Cortex of kidney (tissue), 1 donor: ENCODE measurements at places on chromosomes 1 and 21.

DNA sequence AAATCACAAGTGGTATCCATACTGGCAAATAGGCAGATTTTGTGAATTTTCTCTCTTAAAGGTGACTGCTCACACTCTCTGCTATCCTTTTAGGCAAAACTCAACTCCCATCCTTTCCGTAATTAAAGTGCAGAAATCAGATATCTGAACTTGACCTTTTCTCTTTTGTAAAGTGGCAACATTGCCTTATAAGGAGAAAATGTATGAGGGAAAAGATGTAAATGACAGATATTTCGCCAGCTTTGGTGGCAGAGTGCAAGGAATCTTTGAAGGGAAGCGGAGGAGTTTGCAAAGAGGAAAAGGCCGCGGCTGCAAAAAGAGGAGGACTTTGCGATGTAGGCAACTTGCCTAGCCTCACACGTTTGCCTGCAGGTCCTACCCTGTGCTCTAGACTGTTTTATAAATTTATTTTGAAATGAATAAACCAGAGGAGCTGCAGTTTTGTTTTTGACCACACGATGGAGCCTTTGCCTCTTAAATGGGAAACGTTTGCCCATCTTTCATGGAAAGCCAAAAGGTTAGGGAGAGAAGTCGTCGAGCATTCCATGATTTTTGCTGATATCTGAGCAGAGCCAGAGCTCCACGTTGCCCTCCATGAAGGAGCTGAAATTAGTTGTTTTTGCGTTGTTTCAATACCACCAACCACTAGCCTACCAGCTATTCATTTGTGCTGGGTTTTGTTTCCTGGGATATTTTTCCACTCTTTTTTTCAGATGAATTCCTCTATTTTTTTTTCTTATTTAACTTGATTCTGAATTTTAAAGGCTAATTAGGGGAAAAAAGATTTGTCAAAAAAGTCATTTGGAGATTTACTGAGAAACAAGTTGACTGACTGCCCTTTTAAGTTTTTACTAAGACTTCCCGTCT lies 242.3 kb downstream of the LMX1A start:
- no peak for DNase-seq

DNA sequence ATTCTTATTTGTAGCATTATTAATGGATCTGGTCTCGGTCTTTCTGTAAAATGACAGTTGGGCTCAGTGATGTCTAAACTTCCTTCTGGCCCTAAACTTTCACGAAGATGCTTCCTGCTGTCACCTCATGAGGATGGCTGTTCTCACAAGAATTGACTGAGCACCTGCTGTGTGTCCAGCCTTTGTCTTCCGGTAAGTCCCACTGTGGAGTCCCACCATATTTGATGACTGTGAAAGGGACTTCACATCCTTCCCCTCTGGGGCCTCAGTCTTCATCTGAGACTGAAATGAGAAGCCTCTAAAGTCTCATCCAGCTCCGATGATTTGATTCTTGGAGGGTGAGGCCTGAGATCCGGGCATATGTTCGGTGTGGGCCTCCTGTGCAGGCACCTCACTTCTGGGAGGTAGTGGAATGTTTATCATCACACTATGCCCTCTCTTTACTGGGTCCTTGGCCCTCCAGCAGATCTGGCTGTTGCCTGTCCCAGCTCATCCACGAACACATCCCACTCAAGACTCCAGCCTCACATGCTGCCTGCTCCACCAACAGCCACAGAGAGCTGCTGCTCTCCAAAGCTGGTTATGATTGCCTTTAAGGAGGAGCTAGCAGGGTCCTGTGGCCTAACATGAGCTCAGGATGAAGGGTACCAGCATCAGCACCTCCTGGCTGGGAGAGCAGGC lies 95.8 kb downstream of the KCNN3 start:
- DNase-seq, result no peak

- no peak for DNase-seq
Measured at GRCh38 chr1:66705110-66705509, 47.1 kb upstream of the DYNLT5 start.

GRCh38 chr1:80113168-80114038 lies 1106.9 kb upstream of the ADGRL4 start:
- DNase-seq, result no peak

- DNase-seq, result no peak
Measured at GRCh38 chr21:35616090-35616489, 444.2 kb downstream of the SETD4 start.

DNA sequence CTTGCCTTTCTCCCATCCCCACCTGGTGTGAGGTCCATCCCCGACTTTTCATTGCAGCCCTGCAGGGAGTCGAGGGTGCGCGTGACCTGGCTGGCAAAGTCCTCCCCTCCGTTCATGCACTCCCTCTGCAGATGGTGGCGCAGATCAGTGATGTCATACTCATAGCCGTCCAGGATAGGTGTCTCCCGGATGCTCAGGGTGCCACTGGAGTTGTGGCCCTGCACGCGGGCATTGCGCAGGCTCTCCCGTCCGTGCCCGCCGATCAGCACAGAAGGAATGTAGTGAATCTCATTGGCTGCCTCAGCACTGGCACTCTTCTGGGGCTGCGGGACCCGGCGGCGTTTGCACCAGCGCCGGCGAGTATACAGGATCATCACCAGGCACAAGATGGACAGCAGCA lies 132.1 kb downstream of the ASTN1 start:
- DNase-seq, result no peak

DNA sequence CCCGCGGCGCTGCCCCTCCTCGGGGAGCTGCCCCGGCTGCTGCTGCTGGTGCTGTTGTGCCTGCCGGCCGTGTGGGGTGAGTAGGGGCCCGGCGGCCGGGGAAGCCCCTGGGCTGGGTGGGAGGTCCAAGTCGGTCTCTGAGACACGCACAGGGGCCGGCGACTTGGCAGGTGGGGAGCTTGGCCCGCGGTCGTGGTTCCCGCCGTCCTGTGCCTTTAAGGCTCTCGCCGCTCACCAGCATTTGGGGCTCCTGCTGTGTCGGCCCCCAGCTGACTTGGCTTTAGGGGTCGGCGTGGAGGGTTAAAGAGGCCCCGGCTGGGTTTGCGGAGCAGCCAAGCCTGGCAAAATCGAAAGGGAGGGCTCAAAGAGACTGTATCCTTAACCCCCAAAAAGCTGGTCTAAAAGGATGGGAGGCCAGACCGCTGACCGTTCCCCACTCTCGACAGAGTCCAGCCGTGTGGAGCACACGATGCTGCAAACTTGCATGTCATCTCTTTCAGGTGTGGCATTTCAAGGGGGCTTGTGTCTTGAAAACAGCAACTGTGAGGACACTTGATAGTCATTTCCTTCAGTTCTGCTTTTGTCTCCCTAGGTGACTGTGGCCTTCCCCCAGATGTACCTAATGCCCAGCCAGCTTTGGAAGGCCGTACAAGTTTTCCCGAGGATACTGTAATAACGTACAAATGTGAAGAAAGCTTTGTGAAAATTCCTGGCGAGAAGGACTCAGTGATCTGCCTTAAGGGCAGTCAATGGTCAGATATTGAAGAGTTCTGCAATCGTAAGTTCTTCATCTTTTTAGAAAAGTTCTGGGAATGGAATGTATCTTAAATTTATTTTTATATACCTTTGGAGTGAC lies 540 bp downstream of the CD55 start:
- no peak for DNase-seq

GRCh38 chr1:160925652-160926244 lies 28.9 kb downstream of the ITLN2 start:
- DNase-seq, result no peak

- DNase-seq, result no peak
Measured at GRCh38 chr1:230696722-230697437, 17.0 kb downstream of the AGT start.

DNA sequence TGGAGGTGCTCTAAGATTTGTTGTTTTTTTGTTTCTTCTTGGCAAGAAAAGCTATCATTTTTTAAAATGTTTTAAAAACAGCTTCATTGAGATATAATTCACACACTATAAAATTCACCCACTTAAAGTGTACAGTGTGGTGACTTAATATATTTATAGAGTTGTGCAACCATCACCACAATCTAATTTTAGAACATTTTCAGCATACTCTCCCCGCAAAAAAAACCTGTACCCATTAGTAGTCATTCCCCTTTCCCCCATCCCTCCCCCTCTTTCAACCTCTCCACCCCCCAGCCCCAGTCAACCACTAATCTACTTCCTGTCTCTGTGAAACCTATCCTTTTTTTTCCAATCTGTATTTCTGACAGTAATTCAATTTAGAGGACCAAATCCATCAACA lies 30.6 kb downstream of the ZC3H11B start:
- DNase-seq, result no peak

GRCh38 chr21:45433911-45434644 lies 29.1 kb downstream of the COL18A1 start:
- no peak for DNase-seq

GRCh38 chr1:241156231-241156965 lies 200.6 kb downstream of the RGS7 start:
- no peak for DNase-seq

GRCh38 chr1:193310564-193310963 lies 124.2 kb upstream of the B3GALT2 start:
- DNase-seq, result no peak

GRCh38 chr1:161733526-161733925 lies 12.2 kb downstream of the FCRLB start:
- no peak for DNase-seq

DNA sequence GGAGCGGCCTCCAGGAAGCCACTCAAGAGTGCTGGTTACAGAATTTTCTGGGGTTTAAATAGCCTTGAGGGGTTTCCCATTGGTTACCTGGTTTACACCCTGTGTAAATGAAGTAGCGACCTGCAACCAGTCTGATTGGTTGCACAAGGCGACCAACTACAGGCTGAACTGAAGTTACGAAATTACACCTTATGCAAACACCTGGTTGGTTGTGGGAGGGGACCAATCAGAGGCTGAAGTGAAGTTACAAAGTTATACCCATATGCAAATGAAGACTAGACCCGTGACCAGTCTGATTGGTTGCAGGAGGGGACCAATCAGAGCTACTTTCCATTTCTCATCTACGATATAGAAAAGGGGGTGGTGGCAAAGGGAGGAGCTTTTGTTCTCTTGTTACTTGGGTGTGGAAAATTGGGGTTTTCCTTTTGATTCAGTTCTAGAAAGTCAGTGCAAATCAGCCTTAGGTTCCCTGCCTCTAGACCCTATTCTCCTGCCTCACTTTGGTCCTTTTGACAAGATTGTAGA lies 22.2 kb upstream of the C1orf174 start:
- no peak for DNase-seq

DNA sequence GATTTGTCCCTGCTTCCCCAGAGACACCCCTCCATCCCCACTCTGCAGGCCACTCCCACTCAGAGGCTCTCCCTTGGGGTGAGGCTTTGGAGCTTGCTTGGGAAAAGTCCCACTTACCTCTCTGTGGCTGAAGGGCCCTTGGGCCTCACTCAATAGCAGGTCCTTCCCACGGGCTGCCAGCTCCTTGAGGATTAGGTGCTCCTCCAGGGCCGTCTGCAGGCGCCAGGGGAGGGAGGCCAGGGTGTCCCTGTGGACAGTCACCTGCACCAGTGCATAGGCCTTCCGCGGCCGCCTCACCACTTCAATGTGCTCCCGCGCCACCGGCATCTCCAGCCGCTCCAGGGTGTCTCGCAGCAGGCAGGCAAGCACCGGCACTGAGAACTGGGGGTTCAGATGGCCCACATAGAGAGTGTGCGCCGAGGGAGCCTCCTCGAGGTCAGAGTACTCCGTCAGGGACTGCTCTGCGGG lies 1.4 kb downstream of the SLFNL1 start:
- DNase-seq, result no peak

DNA sequence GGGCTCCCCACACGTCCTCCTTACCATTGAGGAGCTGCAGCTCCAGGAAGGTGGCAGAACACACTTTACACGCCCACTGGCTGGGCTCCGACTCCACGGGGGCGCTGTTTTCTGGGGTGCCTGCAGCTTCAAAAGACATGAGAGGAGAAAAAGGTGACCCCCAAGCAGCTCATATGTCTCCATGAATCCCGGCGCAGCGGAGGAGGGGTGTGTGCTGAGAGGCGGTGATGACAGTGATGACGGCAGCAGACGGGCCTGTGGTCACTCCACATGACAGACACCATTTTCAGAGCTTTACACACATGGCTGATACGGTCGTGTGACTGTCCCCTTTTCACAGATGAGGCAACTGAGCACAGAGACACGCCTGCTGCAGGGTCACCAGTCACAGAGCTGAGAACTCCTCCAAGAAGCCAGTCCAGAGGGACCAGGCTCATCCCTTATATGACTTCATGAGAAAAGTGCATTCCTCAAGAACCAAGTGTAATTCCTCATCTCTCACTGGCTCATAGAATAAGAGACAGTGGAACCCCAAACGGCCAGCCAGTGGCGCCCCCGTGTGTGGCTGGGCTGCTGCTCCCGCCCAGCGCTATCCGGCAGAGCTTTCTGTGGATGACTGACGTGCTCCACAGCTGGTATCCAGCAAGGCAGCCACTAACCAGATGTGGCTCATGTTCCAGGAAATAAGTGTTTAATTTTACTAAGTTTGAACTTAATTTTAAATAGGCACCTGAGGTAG lies 31.9 kb downstream of the PRDM15 start:
- no peak for DNase-seq

DNA sequence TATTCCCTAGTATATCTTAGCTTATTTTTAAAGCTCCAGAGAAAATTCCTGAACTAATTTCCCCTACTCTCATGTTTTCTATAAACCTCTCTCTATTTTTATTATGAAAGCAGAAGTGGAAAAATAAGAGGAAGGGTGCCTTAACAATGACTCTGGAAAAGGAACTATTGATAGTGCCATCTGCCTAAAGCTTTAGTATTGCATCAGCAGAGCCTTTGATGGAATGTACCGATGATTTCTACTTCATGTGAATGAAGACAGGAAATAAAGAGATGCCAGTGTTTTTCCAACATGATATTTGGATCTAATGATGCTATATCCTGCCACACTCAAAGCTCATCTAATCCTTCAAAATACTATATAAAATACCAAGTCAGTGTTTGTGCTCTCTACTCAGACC lies 35.1 kb downstream of the TNFSF18 start:
- no peak for DNase-seq

DNA sequence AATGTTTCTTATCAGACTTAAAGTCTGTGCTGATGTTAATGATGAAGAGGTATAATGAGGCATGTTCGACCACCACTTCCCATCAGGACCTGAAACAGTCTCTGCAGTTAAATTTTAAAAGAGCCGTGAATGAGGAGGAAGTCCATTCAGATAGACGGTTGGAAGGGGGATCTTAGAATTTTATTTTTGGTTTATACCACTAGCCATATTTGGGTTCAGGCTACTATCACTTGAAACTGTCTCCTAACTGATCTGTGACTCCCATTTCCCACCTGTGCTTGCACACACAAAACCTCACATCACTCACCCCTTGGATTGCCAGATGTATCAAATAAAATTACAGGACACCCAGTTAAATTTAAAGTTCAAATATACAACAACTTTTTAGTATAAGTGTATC lies 9.9 kb upstream of the ANKRD13C start:
- DNase-seq, result no peak

- no peak for DNase-seq
Measured at GRCh38 chr1:18874600-18874999, 15.1 kb upstream of the TAS1R2 start.

- no peak for DNase-seq
Measured at GRCh38 chr1:89536555-89537341, 12.1 kb downstream of the LRRC8B start.

DNA sequence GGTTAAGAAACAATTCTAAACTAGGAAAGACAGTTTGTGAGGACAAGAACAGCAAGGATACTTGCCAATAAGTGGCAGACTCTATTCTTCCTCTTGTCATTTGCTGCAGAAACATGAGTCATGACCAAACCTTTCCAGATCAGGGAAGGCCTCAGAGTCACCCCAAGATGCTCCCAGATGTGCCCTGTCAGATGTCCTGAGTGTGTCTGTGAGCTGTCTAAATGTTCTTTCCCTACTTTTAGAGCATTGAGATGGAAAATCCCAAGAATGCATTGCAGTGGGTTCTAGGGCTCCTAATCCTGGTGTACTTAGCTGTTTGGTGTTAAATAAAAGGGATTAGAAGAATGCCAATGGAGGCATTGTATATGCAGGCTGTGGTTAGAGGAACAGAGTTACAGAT lies 57.5 kb upstream of the KIAA0040 start:
- DNase-seq, result no peak
